Stimulated activated CD8-positive, alpha-beta memory T cell treated with anti-CD3 and anti-CD28 coated beads, Interleukin-15, amount 100 ng/mL, for 4 hours (primary cell): ENCODE measurements at places on chromosomes 12 and 14.

DNA sequence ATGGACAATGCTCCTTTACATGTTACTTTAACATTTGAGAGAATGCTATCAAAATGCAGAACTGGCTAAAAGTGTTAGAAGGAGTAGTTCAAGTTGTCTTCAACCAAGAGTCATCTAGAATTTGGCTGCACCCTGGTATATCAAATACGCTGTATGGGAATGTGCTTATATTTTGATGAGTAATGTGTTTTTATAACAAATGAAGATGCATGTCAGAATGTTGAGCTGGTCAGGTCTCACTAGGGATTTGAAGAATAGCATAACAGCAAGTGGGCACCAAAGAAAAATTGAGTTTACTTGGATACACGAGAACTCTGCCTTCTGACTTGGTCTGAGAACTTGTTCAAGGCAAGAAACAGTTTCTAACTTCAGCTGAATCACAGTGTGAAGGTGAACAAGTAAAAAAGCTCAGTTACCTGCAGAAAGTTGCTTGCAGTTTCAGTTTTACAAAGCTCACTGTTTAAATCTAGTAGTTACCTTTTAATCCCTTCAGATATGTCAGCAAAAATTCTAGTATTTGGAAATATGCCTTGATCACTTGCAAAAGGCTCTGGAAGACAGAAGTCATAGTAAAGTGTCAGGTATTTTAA lies 82.3 kb downstream of the PDE3A start:
- DNase-seq: no peak

DNA sequence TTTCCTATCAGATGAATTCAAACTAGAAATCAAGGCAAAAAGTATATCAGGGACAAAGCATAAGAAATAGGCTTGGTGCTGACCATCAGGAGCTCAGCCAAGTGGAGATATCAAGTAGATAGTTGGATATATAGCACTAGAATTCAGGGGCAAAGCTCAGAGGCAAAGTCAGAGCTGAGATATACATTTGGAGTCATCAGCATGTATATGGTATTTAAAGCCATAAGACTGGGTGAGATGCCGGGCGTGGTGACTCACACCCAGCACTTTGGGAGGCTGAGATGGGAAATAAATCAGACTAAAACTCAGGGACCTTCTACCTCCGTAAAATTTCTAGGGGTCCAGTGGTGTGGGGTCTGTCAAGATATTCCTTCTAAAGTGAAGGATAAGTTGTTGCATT lies 38.9 kb upstream of the LIMA1 start:
- no peak for DNase-seq

DNA sequence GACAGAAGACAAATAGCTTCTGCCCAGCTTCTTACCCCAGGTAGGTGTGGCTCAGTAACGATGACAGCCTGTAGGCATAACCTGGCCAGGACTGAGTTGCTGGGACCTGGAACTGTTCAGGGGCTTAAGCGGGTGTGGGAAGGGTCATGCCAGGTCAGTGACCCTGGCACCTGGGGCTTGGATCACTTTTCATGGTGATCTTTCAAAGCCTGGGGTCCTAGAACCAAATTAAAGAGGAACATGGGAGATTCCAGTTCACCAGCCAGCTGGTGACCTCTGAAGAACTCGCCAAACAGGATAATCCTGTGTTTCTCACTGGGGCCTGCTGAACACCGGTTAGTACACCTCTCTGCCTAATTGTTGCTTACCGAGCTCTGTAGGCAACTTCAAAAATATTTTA lies 102.6 kb upstream of the LMNTD1 start:
- DNase-seq: no peak

DNA sequence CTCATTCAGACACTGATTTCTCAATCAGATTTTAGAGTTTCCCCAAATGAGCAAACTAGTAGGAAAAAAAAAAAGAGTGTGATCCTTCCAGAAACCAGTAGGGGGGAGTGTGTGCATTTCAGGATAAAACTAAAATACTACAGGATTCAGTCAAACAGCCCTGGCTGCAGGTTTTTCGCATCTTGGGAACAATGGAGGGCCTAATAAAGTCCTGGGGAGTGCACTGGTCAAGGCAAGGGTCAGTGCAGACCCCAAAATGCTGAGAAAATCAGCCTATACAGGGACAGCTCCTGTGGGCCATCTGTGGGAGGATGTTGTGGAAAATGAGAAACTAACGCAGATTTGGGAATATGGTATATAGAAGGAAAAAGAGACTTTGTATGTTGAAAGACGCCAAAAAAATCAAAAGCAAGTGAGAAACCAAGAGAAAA lies 22.2 kb upstream of the ABCD4 start:
- DNase-seq: no peak

DNA sequence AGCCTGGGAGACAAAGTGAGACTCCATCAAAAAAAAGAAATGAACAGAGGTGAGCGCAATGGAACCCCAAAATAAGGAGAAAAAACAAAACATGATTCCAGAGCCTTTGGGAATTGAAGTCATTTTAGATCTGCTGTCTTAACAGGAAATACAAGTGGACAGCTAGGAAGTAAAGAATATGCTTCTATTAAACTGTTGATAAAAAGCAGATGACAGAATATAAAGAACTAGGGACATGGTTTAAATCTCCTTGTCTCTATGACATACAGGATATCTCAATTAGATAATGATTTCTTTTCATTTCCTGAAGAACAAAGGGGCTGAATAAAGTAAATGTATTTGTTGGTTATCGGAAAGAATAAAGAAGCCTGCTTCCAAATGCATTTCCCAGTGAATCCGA lies 49.3 kb upstream of the ETV6 start:
- no peak for DNase-seq
